ENCODE measurements at places on chromosomes 2 and 18. TPM values are rescaled to one million over a fixed set of nuclear protein-coding genes. Genes with fewer than 3 reads are reported as not detected.

DNA sequence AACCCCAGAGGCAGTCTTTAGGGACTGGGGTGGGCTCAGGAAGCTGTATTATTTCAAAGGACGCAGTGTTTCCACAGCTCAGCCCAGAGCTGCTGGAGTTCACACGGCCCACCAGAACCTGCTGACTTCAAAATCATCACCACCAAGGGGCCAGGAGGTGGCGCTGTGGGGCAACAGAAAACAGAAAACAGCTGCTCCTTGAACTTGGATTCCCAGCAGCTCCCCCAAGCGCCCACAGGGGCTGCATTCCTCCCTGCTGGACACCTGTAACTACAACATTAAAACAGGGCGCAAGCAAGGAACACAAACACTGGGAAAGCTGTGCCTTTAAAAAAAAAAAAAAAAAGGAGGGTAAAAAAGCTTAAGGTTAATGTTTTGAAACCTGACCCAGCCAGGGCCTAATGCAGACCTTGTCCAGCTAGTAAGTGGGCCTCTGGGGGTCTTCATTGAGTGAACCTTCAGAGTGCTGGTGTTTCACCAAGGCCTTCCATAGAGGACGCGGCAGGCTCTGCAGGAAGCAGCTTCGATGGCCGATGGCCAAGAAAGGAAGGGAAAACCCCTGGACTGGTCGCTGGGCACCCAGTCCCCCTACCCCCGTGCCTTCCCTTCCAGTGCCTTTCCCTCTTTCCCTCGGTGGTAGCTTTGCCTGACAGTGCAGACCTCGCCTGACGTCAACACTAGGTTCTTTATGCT is 25.9 kb downstream of the MLPH start:
- H3K4me1 ChIP-seq: peaks cover 66% of the 10 kb centered on the region
- no peaks in the 10 kb centered on the region for H3K36me3 ChIP-seq
- peak overlapping the region; percentile 90 for H3K27ac ChIP-seq
- no peak overlapping the region for H3K4me3 ChIP-seq
- no peaks in the 10 kb centered on the region for H3K27me3 ChIP-seq

DNA sequence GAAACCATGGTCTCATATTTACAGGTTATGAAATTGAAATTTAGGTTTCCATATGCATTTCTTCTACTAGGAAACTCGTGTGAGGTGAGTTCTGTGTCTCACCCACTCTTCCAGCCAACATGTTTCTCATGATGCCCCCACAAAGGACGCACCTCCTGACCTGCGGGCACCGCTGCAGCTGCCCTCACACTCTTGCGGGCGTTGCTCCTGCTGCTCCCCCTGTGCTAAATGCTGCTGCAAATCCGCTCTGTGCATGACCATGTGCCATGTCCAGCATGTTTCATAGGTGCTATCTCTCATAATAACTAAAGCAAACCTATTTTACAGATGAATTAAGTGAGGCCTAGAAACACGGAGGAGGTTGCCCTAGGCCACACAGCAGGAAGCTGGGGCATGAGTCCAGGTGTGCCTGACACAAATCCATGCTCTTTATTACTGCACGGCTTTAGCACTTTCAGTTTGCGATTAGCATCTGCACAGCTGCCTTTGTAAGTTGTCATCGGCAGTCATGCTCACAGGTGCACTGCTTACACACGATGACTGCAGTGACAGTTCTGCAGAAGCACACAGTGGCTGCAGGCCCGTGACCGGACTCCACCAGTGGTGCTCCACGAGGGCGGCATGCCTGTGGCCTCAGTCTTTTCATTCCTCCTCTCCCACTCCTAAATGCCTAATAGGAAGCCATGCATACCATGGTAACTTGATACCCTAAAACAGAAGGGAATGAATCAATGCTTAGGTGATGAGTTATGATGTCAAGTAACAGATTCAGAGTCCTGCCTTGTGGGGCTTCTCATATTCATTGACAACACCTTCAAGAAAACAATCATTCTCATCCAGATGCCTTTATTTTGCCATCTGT is 14.9 kb upstream of the GALR1 start:
- no peaks in the 10 kb centered on the region for H3K27me3 ChIP-seq
- H3K36me3 ChIP-seq: no peaks in the 10 kb centered on the region
- H3K4me1 ChIP-seq: no peaks in the 10 kb centered on the region
- H3K27ac ChIP-seq: no peak overlapping the region

DNA sequence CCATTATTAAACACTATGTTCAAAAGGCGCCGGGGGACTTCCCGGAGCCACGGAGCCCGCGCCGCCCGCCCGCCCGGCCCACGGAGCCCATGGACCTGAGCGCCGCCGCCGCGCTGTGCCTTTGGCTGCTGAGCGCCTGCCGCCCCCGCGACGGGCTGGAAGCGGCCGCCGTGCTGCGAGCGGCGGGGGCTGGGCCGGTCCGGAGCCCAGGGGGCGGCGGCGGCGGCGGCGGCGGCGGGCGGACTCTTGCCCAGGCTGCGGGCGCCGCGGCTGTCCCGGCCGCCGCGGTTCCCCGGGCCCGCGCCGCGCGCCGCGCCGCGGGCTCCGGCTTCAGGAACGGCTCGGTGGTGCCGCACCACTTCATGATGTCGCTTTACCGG is 197 bp downstream of the GDF7 start:
- H3K27me3 ChIP-seq: peaks cover 45% of the 10 kb centered on the region
- peak overlapping the region; percentile 51 for H3K4me3 ChIP-seq
- H3K27ac ChIP-seq: no peak overlapping the region
- H3K4me1 ChIP-seq: no peaks in the 10 kb centered on the region

- H3K27me3 ChIP-seq: no peaks in the 10 kb centered on the region
- H3K27ac ChIP-seq: no peak overlapping the region
- no peak for DNase-seq
- no peak overlapping the region for H3K4me3 ChIP-seq
Measured at GRCh38 chr2:191171708-191172355, 21.0 kb upstream of the STAT4 start.

Gene NETO1
- 1.5 TPM for total RNA-seq

Gene EML6
- total RNA-seq: 1.2 TPM

Data from right atrium auricular region (tissue), 2 donors.